ENCODE measurements at places on chromosomes 5 and 9.

DNA sequence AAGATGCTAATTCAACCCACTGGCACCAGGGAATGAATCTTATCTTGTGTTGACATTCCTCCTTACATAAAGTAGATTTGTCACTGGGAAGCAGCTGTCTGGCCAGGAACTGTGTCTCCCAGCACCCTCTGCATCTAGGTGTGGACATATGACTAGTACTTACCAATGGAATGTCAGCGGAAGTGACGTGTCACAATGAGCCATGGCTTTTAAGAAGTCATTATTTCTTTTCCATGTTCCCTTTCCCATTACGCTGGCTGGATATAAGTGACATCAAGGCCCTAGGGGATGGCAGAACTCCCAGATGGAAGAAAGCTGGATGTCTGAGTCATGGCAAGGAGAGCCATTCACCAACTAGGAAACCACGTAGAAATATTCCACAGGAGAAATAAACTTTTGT, 84.7 kb upstream of the MAST4 start:
- no peak for DNase-seq

DNA sequence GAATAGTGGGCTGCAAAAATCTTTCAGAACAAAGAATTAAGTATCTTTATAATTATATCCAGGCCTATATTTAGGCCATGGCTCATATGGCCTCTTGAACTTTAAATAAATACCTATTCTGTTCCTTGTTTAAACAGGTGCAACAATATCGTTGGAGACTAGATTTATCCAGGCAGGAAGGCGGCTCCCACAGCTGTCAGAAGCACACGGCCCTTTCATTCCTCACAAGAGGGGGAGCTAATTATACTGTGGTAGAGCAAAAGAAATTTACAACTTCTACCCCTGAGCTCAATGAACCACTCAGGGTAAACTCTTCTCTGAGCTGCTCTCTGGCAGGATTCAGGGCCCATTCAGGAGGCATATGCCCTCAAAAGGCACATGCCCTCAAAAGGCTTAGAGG, 31.3 kb downstream of the TMEM174 start:
- no peak for DNase-seq

GRCh38 chr5:82911910-82912309, 165.3 kb downstream of the TMEM167A start:
- DNase-seq = peak; percentile 28

- DNase-seq = no peak
These were observed 125.4 kb downstream of the GABRG2 start for GRCh38 chr5:162193012-162193411.

DNA sequence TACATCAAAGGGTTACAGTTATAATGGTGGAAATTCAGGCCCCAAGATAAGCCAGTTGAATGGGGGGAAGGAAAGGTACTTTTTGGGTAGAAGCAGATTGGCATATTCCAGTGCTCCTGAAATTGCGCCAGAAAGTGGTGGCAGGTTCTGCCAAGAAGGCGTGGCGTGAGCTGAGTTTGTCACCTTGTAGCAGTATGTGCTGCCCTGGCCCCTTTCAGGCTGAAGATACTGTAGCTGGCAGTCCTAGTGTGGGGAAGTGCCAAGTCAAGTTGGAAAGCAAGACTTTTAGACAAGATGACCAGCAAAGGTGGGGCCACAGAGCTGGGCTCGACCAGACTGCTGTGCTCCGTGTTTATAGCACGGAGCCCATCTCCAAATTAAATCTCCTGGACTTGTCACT, 133.6 kb upstream of the GLRA1 start:
- DNase-seq = no peak
